ENCODE measurements at places on chromosomes 11 and 22.

GRCh38 chr11:117841551-117842031 lies 17.0 kb upstream of the FXYD2 start:
- no peak for DNase-seq

GRCh38 chr11:132540581-132540980 lies 991.7 kb downstream of the OPCML start:
- DNase-seq = no peak

DNA sequence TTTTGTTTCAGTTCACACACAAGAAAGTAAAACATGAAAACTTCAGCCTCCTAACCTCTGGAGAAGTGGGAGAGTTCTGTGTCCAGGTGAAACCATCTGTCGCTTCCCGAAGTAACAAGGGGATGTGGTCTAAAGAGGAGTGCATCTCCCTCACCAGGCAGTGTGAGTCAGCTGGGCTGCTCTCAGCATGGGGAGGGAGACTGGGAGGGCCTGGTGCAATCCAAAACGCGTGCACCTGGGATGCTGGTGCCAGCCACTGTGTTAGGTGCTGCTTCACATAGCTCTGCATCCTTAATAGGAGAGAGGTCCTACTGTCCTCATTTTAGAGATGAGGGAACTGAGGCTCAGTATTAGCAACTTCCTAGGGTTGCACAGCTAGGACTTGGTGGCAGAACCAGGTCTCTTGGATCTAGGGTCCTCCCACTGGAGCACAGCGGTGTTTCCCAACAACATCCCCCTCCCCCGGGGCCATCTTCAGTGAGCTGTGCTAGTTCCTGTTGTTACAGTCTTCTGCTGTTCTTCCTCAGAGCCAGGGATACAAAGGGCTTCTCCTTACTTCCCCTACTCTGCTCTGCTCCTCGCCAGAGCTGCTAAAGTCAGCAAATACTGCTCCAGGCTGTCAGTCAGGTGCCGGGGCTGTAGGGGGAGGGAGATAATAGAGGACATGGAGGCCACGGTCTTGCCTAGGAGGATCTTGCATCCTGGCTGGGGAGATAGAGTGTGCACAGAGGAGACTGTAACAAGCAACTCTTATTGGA lies 8.0 kb downstream of the IL10RA start:
- DNase-seq = no peak

- DNase-seq = no peak
Observed at GRCh38 chr11:16096336-16096735, 260.0 kb downstream of the SOX6 start.

GRCh38 chr11:9498457-9499078 lies 37.8 kb downstream of the ZNF143 start:
- no peak for DNase-seq

- DNase-seq = no peak
Observed at GRCh38 chr22:23243859-23244689, 63.8 kb downstream of the BCR start.

DNA sequence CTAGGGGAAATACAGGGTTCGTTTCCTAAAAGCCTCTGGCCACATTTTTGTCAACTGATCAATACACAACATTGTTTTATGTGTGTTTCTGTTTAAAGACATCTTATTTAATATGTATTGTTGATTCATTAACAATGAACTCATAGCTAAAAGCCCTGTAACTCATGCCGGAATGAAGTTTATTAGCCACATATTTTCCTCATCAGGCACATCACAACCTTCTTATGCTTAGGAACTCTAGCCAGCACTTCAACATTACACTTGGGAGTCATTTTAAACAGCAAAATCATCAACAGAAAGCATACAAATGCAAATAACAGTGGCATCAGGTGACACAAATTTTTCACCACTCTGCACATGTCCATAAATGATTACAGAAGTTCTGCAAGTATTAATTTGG lies 15.1 kb upstream of the BLID start:
- DNase-seq = no peak

DNA sequence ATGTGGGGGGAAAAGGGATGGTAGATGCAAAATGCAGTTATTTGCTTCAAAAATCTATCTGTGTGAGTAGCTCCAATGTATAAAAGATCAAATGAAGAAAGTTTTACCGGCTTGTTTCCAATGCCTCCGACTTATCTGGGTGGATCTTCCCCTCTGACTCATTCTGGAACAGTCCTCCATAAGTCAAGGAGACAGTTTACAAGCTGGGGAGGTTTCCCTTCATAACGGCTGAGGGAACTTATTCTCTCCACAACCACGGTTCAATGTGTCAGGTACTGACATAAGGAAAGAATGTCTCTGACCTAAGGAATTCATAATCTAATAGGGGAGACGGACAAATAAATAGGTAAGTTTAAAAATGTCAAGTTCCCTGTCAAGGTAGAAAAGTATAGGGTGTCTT lies 49.7 kb upstream of the BIRC3 start:
- no peak for DNase-seq

DNA sequence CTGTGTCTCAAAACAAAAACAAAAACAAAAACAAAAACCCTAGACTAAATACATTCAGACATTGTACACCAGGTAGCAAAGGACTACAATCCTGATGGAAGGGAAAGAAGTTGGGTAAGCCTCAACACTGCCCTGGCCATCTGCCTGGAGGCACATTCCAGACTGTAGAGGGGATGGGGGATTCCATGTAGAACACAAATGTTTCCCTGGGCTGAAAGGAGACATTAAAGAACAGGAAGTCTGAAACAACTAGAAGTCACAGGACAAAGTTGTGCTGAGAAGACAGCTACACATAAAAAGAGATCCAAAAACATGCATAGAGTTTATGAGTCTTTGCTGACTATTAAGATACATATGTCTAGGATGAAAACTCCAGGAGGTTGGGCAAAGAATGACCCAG lies 83.9 kb downstream of the RRAS2 start:
- DNase-seq = no peak

DNA sequence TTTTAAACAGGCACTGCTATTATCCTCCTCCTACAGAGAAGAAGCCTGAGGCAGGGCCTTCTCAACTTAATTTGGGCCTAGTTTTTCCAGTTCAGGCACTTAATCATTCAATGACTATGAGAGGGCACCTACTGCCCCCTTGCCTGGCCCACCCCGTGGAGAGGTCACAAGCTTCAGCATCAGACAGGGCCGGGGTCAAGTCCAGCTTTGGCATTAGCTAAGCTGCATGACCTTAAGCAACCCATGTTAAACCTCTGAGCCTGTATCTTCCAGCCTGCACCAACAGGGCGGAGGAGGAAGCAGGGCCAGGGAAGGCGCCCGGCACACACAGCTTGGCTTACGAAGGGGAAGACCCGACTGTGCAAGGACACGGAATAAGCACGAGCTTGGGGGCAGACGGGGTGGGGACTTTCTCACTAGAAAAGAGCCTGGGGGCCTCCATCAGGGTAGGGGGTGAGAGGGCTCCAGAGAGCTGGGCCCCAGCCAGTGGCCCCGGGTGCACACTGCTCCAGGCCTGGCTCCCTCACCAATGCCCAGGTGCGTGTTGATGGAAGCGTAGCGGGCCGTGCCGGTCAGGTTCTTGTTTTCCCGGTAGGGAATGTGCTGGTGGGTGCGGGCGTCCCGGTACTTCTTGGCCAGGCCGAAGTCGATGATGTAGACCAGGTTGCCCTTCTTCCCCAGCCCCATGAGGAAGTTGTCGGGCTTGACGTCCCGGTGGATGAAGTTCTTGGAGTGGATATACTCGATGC lies 16.9 kb downstream of the CSNK1E start:
- DNase-seq = no peak

GRCh38 chr11:63768237-63769041 lies at the start of gene ZFTA:
ZFTA (minus strand) TSS chr11:63768775; CDS start chr11:63768622, 153 bp downstream.
- peak; percentile 44 for DNase-seq

DNA sequence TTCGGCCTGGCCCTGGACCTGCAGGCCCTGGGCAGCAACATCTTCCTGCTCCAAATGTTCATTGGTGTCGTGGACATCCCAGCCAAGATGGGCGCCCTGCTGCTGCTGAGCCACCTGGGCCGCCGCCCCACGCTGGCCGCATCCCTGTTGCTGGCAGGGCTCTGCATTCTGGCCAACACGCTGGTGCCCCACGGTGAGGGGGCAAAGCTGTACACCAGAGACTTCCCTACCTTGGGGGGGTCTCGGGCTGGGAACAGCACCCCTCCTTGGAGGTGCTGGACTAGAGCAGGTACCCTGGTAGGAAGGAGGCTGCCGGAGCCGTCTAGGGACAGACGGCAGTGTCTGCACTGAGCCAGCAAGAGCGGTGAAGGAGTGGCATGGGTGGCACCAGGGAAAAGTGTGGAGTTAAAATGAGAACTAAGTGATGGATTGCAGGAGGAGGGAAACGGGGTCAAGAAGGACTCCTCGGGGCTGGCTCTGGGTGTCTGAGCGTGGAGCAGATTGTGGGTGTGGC lies 8.7 kb downstream of the SLC22A12 start:
- DNase-seq = no peak

Measured in NCI-H2081 (cell line).